ENCODE measurements at places on chromosomes 2 and 18.

GRCh38 chr2:209472112-209472832 lies 48.4 kb downstream of the MAP2 start:
- DNase-seq, result no peak

DNA sequence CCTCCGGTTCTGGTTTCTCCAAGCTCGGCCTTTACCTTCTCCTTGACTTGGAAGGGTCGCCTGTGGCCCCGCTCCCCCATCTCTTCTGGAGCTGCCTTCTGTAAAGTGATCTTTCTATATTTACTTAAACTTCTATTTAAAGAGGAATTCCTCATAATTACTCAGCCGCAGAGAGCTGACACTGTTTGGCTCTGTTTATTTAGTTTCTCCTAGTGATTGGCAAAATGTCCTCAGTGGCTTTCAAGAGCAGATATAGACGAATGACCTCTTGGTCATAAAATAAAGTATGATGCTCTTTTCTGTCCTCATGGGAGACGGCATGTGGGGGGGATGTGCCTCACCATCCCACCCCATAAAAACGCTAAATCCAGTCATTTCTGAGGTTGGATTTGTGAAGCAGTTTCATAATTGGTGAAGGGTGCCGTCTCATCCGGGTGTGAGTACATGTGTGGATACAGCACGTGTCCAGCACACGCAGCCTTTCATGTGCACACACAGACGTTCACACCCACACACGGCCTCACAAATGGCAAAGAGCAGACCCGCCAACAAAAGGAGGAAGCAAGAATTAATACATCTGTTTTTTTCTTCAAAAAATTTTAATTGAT lies 43.4 kb upstream of the SMAD7 start:
- no peak for DNase-seq

DNA sequence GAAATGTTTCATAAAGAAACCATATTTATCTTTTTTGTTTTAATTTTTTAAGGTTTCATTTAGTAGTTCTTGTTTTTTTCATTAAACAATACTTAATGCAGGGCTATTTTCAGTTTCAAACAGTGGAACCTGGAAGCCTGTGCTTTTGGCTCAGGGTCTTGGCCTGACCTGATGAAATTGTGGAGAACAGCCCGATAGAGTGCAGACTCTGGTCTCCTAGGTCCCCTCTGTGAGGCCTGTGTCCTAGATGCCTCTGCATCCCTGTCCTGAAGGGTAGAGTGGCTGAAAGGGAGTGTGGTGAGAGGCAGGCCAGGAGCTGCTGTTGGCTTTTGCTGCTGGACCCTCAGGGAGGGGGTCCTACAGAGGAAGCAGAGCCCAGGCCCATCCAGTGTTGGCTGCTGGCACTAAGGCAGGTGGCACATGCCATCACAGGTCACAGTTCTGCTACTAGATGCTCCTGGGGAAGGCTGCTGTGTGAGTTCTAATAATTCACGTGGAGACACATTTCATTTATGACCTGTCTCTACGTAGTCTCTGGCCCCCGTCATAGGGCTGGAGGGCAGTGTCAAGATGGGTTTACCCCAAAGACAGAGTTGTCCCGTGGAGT lies 201.0 kb upstream of the COPS8 start:
- no peak for DNase-seq

DNA sequence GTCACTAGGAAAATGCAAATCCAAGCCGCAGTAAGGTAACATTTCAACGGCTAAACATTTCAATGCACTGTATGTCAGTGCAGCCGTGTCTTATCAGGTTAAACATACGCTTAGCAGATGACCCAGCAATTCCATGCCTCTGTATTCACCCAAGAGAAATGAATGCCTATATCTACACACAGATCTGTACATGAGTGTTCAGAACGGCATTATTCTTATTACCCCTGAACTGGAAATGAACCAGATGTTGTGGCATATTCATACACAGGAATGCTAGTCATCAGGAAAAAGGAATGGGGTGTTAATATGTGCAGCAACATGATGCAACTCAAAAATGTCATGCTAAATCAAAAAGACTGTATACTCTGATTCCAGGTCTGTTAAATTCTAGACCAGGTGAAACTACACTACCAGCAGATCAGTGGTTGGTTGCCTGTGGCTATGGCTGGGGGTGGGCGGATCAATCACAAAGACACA lies 80.4 kb upstream of the RPL31 start:
- no peak for DNase-seq

DNA sequence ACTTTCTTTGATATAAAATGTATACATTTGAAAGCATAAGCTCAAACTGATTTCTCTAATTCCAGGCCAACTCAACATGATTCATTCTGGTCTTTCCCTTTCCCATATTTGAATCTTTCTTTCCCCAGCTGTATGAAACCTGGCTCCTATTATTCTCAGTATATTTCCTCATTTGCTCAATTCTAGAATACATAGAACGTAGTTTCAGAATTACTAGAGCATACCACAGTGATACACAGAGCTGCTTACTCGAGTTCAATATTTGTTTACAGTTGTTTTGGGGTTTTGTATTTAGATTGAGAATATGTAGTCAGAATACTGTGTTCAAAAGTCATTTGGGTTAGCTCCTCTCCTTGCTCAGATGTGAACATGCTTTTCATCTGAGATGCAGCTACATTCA lies 43.0 kb downstream of the TNFRSF11A start:
- no peak for DNase-seq

- no peak for DNase-seq
These were observed 56.9 kb downstream of the SMAD7 start for GRCh38 chr18:48893608-48894600.

DNA sequence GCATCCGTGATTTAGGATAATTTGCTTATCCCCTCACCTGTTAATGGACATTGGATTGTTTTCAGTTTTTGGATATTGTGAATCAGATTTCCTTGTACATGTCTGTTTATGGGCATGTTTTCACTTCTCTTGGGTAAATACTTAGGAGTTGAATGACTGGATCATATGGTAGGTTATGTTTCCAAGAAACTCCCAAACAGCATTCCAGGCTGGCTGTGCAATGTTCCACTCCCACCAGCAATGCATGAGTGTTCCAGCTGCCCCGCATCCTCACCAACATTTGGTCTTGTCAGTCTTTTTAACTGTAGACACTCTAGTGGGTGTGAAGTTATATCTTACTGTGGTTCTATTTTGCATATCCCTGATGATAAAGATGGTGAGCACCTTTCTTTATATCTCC lies 8.9 kb upstream of the LRRFIP1 start:
- DNase-seq, result no peak

- DNase-seq, result no peak
These were observed 18.0 kb downstream of the MBP start for GRCh38 chr18:77114415-77115191.

- no peak for DNase-seq
These were observed 10.6 kb upstream of the C2orf74 start for GRCh38 chr2:61151436-61151835.

- DNase-seq, result no peak
These were observed 28.6 kb upstream of the POU3F3 start for GRCh38 chr2:104825124-104825865.

DNA sequence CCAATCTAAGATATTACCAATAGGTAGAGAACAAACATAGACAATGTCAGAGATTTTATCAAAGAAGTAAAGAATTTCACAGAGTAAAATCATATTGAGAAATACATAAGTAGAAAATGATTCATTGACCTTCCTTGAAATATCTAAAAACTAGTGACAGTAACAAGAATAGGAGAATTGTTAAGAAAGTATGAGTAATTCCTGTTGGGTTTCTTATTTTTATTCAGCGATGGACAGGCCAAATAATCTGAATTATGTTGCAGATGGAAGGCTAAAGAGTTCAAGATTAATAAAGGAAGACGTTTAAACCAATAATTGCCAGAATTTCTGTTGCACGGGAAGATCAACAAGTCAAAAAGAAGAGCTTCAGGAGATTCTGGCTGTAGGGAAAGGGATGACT lies 163.4 kb upstream of the RASGRP3 start:
- no peak for DNase-seq

DNA sequence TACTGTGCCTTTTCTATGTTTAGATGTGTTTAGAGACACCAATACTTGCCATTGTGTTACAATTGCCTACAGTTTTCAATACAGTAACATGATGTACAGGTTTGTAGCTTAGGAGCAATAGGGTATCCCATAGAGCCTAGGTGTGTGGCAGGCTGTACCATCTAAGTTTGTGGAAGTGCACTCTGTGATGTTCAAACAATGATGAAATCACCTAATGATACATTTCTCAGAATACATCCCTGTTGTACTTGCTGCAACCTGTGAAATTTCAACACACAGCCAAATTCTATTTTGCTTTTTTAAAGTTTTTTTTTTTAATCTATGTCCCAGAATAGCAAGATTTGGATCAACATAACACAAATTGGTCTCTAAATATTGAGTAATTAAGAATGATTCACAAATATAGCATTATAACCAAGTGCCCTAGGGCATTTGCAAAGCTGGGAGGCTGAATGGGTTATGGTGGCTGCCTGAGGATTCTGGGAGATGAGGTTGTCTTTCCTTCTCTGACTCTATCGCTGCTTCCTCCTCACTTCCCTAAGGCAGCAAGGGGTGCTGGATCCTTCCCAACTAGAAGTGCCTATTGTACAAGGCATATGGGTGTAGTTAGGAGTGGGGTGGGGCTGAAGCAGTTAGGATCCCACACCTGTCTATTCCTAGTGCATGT lies 78.3 kb downstream of the SKA1 start:
- DNase-seq, result no peak

- peak; percentile 25 for DNase-seq
These were observed 255.5 kb downstream of the CDH2 start for GRCh38 chr18:27921392-27921791.

DNA sequence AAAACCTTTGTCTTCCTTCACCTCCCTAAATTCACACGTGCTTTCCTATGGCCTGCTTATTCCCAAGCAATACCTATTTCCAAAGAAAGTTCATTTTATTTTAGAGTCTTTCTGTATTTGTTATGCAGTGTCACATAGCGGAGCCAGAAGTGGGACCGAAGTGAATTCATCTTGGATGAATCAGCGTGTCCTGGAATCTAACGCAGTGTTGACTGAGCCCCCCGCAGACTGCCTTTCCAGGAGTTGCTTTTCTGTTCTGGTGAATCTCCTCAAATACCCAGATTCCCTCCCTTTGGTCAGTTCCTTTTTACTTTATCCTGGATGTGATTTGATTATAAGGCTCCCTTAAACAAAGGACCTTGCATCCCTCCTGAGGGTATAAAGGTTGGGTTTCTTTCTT lies 10.8 kb downstream of the ALPP start:
- no peak for DNase-seq

DNA sequence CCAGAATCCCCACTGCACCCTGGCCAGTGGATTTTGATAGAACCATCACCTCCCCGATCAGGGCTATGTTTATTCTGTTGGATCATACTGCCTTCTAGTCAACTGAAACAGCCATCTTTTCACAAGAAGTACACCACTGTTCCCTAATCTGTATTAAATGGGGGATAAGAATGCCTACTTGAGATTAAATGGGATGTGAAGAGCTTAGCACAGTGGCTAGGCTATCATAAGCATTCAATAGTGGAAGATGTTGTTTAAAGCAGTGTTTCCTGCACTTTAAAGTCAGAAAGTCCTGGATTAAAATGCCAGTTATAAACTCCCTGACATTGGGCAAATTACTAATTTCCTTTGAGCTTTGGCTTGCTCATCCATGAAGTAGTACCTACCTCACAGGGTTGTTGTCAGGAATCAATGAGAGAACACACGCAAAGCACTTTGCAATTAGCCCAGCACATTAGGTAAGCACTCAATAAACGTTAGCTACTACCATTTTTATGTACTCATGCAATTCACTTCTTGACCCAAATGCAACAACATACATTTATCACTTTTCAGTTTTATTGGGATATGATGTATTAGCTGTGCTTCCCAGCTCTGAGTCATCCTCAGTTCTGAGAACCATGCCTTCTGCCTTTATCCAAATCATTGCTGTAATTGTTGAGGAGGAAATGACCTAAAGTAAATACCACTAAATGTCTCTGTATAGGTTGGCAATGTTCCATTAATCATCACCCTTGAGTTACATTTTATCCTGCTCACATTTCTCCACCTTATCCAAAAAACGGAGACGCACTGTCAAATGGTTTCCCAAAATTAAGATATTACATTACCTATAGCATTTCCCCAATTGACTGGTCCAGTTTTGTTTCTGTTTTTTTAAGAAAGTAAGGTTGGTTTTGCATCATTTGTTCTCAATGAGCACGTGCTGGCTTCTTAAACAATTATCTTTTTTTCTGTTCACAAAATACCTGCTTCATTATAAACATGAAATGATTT lies 2.1 kb downstream of the TMEM247 start:
- no peak for DNase-seq

- DNase-seq, result no peak
These were observed 44.4 kb upstream of the TMEM163 start for GRCh38 chr2:134763164-134763710.

GRCh38 chr2:135701442-135701841 lies 40.2 kb upstream of the UBXN4 start:
- DNase-seq, result no peak

DNA sequence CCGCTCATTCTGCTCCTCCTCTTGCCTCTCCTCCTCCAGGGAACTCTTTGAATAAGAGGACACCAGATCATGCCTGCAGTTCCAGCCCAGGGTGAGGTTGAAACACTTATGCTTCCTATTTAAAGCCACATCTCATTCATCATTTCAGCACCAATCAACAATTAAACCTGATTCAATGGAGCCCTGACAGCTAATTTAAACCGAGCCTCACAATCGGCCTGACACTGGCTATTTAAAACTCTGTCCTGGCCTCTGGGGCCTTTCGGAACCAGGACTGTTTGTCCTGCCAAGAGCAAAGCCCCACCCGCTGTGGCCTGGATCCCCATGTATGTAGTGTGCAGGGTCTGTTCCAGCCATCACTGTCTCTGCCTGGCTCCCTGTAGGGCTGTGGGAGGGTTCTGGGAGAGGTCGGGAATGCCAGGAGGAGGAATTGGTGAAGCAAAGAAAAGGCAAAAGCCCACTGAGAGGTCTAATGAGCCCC lies 97.4 kb downstream of the MCFD2 start:
- no peak for DNase-seq

- DNase-seq, result no peak
These were observed 56.8 kb downstream of the SMAD2 start for GRCh38 chr18:47873625-47874024.

DNA sequence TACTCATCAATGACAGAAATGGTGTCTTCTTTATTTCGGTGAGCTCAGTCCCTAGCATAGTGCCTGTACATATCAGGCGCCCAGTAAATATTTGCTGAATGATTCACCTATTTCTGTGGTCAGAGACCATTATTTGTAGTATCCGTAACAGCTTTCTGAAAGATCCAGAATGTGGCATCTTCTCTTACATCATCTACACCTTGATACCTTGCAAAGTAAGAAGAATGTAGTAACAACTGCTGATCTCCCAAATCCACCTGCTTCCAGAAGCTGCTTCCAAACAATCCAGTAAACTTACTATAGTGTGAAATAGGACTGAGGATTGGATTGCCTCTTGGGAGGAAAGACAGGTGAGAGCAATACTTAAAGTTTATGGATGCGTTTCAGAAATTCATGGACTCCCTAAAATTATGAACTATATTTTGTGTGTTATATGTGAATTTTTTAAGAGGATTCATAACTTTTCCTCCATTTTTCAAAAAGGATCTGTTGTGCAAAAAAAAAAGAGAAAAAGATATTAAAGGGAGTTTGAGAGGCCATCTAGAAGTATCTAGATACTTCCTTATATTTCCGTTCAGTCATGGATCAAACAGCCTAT lies 945 bp upstream of the ASXL2 start:
- no peak for DNase-seq

GRCh38 chr2:139403948-139404347 lies 623.8 kb upstream of the NXPH2 start:
- peak; percentile 36 for DNase-seq

Measured in brain (organoid and tissue), 16 donors.